ENCODE measurements at places on chromosomes 13 and 19.

DNA sequence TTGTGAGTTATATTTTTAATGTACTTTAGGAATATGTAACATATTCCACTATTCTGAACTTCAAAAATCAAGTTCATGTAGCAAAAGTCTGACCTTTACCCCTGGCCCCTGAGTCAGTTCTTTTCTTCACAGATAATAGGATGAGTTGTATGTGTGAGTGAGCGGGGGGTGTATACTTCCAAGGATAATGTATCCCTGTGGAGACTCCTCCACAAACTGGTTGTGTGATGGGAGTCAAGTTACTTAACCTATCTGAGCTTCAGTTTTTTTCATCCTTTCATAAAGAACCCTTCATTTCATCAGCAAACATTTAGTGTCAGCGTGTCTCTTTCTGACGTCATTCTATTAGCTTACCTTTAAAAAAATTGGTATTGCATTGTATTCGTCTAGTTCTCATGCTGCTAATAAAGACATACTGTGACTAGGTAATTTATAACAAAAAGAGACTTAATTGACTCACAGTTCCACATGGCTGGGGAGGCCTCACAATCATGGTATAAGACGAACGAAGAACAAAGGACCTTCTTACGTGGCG, 288.1 kb upstream of the GPC6 start:
- DNase-seq, result no peak

DNA sequence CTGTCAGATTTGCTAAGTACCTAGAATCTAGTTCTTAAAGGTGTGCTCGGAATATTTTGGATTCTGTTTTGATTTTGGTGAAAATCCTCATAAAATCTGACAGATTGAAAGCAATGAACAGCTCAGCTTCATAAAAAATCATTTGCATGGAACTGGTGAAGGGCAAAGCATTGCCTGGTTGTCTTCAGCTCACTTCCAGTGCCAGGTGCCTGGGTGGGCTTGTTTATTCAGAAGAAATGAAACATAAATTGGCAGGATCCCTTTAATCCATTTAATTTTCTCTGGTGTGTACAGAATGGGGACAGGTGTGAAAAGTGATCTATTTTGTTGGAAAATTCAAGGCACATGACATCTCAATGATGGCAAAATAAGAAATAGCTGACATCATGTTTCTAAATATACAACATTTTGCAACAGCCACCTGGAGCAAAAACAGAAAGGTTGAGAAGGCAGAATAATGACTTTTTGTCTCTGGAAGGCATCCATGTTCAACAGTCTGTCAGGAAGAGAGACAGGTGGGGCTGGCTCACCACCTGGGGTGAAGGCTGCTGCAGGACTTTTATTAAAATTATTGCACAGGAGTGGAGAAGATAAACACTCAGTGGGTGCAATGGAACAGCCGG, 52.2 kb downstream of the RFC3 start:
- no peak for DNase-seq

DNA sequence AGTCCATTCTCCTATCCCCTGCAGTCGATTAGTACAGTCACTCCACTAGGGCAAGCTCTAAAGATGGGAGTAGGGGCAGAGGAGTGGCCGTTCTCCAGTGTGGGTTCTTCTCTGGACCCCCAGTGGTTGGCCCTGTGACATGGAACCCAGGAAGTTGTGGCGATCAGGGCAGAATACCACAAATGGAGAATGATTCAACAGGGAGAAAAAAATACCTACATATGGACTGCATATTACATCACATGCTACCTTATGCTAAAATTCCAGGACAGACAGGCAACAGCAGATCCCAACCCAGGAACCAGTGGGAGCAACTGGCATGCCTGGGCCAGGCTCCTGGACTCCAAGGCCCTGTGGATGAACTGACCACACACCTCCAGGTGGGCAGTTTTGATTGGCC, 20.4 kb downstream of the POU2F2 start:
- no peak for DNase-seq

DNA sequence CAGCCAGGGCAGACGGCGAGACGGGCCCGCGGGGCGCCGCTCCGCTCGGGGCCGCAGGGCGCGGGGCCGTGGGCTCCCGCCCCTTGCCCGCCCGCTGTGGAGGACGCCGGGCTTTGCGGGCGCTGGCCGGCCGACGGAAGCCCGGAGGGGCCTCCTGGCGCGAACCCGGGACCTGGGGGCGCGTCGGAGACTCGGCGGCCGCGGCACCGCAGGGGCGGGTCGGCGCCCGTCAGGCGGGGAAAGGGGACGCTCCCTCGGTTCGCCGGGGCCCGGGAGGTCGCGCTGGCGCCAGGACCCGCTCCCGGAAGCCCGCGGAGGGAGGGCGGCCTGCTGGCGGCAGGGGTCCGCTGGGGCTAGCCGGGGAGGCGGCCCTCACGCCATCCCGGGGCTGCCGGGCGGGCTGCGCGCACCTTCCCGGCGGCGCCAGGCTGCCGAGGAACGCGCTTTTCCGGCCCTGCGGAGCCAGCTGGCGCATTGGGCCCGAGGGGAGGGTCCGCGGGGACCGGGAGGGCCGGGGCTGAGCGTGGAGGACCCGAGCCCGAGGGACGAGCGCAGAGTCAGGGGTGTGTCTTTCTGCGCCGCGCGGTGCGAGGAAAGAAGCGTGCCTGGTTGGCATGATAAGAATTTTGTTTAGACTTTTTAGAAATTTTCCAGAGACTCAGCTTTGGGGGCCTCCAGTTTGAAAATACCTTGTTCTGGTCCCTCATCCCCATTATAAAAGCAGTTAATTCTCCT, 511 bp downstream of the GARRE1 start:
- DNase-seq, result no peak

GRCh38 chr19:2136796-2137195, 14.6 kb downstream of the AP3D1 start:
- DNase-seq, result no peak

DNA sequence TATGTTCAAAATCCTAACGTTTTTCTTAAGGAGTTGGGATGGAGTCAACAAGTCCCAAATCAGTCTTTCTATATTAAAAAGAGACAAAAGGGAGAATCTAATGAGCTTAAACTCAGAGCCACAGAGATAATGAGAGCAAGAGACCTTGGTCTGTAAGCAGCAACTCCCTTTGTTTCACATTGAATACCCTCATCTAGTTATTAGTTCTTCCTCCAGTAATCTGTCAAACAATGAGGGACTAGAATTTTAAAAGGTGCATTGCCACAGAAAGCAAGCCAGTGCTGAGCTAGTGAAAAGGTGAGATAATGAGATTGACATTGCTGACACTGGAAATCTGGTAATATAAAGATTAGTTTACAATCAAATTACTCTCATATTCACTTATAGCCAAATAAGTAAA, 718.6 kb downstream of the DACH1 start:
- DNase-seq, result no peak

GRCh38 chr19:38360839-38361631, 13.3 kb upstream of the PSMD8 start:
- no peak for DNase-seq

- DNase-seq, result no peak
Measured at GRCh38 chr19:41356984-41357739, 3.4 kb upstream of the TGFB1 start.

DNA sequence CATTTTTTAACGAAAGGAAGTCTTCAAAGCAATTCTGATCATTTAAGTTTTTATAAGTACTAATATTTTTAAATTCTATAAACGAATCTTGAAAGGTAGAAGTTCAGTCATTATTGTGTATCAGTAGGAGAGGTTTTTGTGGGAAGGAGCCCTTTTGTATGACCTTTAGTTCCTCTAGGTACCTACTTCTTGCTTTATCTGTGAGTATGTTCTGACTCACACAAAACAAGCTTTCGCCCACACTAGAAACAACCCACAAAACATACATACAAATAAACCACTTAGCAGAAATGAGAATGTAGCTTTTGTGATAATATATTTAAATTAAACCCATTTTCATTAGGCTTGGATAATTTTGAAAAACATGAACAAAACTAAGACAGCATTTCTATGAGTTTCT, 27.8 kb downstream of the ERCC5 start:
- no peak for DNase-seq

Measured in CMK (cell line).